ENCODE measurements at places on chromosomes 13 and 19.

- no peak for DNase-seq
Measured at GRCh38 chr13:101146101-101146898, 270.0 kb downstream of the NALCN start.

DNA sequence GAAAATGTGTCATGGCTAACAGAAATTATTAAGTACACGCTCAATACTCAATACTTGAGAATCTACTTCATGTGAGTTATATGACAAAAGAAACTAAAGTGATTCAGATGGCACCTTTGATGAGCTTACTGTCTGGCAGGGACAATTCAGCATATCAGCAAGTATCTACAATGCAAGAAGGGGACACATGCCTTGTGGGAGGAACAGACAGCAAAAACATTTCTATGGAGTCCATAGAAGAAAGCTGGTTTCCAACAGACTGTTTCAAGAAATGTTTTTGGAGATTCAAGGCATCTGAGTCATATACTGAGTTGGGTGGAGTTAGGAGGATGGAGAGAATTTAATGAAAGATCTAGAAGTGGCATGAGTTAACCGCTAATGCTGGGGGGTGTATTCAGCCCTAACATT is 54.7 kb downstream of the MBNL2 start:
- DNase-seq = no peak

DNA sequence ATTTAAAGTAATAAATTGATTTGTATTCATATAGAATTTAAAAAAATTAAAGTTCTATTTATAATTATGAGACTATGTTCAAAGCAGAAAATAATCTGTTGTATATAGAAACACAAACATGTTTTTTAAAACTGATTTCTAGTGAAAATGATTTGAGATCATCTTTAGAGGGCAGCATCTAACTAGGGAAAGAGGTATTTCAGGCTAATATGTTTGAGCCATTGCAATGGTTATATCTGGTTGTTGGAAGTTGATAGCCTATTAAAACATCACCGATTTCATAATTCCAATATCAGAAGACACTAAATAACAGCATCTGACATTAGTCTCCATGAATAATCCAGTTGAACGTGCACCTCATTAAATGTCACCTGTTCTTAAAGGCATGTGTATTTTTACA is 79.8 kb upstream of the SLITRK6 start:
- no peak for DNase-seq

GRCh38 chr19:39409208-39410016 is 2.8 kb downstream of the ZFP36 start:
- peak; percentile 70 for DNase-seq

DNA sequence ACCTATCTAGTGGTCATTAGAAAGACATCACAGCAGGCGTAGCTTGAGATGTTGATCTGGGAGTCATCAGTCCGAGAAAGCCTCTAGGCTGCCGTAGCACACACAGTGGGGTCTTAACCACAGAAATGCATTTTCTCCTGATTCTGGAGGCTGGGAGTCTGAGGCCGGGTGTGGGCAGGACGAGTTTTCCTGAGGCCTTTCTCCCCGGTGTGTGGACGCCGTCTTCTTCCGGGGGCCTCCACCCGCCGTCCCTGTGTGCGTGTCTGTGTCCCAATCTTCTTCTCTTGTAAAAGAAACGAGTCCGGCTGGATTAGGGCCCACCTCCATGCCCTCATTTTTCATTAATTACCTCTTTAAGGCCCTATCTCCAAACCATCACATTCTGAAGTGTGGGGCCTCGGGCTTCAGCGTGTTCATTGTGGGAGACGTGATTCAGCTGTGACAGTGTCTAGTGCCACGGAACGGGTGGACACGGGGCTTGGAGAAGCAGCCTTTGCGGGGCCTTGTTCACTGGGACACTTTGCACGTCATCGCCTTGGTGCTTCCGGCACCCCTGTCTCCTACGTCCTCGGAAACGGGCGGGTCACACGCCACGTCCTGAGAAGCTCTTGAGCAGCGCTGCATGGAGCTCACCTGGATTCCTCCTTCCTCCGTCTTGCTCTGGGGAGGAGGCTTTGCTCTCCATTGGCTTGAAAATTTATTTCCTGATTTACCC is 208.9 kb upstream of the SOX1 start:
- no peak for DNase-seq

DNA sequence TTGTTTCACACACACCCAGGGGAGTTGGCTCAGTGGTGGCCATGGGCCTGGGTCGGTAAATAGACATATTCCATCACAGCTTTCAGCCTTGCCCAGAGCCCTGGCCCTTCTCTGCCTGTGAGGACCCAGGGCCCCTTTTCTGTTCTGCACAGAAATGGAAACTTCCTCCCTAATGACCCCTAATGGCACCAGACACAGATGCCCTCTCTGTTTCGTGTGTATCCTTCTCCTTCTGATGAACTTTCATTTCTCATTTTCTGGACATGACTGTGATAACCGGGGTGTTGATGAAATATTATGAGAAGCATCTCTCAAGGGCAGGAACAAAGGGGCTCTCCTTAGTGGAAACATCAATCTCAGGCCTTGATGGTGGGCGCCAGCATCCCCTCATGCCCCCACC is 12.8 kb downstream of the LILRA1 start:
- no peak for DNase-seq

- no peak for DNase-seq
Measured at GRCh38 chr13:112767506-112768471, 78.0 kb downstream of the ATP11A start.

- peak; percentile 88 for DNase-seq
Measured at GRCh38 chr19:6737873-6738786, 750 bp upstream of the GPR108 start.

- no peak for DNase-seq
Measured at GRCh38 chr19:35306473-35307246, 14.7 kb downstream of the MAG start.

DNA sequence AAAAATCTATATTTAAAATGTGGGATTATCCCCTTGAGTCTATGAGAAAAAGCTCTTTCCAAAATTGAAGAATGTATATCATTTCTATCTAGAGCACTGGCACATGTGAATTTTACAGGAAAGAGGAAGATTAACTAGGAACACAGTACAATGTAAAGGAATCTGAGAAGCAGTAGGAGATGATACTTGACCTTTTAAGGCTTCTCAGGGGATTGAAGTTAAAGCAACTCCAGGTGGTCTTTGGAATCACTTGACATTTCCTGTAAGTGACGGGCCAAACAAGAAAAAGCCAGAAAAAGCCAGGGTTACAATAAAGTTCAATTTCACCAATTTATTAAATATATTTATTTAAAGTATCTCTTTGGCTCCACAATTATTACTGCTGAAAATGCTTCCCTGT is 1373.9 kb downstream of the OLFM4 start:
- no peak for DNase-seq

DNA sequence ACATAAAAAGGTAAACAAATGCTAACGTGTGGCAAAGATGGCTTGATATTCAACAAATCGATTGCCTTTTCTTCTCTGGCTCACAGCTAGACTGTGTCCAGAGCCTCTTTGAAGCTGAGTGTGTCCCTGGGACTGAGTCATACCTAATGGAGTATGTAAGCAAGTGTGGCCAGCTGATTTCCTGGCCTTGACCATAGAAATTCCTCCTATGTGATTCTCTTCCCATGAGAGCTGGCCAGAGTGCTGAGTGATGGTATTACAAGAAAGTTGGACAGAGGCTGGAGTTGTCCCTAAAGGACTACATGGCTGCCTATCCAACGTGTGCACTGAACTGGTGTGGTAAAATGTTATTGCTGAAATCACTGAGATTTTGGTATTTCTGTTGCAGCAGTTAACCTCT is 320.1 kb upstream of the SLC10A2 start:
- peak; percentile 45 for DNase-seq

DNA sequence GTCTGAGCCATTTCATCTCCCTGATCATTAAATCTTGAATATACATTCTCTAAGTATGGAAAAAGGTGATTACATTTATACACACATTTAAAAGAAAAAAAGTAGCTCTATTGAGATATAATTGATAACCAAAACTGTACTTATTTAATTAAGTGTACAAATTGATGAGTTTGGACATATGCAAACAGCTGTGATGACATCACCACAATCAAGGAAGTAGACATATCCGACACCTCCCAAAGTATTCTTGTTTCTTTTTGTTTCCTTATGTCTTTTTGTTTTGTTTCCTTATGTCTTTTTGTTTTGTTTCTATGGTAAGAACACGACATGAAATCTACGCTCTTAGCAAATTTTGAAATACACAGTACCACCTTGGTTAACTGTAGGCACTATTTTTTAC is 1393.9 kb upstream of the MIR17HG start:
- no peak for DNase-seq

GRCh38 chr13:99353246-99353600 is 46.0 kb upstream of the GPR183 start:
- no peak for DNase-seq

DNA sequence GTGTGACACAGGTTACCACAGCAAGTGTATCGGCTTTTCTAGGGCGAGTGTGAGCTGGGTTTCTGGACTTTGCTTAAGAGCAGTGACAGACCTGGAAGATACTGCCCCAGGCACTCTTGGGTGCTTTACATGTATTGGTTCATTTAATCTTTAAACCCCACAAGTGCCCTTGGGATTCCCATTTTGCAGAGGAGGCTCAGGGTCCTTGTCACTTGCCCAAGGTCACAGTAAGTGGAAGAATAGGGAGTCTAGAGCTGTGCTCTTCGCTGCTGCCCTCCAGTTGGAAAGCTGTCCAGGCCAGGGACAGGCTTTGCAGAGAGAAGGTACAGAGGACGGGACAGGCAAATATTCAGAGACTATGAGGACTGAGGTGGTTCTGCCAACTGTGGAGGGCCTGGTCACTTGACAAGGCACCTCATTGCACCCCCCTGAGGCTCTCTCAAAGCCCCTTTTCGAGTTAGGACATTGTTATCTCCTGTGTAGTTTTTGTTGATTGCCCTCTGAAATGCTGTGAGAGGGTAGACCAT is 42.4 kb downstream of the BBC3 start:
- no peak for DNase-seq

DNA sequence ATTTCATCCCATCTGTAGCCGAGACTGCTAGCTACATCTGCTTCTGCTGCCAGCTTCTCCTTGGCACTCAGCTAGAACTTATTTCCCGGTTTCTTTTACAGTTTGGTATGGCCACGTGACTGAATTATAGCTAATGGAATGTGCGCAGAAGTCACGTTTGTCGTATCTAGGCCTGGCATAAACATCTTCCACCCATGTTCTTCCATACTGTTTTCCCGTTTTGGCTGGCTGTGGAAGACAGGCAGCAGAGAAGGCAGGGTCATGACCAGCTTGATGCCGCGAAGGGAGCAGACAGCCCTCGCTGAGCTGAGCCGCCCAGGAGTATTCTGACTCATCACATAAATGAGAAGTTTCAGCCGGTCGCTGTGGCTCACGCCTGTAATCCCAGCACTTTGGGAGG is 186.7 kb downstream of the RFC3 start:
- DNase-seq = no peak

- DNase-seq = peak; percentile 41
Measured at GRCh38 chr13:61727767-61728166, 312.1 kb upstream of the PCDH20 start.

DNA sequence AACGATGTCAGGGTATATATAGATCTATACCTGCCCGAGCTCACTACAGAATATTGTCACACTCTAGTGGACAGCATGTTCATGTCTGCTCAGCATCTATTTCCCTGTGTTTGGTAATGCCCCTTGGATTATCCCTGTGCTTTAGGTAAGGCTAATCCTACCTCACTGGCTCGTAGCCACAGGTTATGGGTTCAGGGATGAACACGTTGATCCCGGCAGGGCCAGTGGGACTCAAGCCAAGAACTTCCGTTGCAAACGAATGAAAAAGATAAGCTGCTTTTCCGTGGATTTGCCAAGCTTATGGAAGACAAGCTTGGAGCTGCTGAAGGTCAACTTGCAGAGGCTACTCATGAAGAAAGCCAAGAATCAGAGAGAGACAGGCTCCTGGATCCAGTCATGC is 400.0 kb upstream of the TSHZ3 start:
- no peak for DNase-seq

DNA sequence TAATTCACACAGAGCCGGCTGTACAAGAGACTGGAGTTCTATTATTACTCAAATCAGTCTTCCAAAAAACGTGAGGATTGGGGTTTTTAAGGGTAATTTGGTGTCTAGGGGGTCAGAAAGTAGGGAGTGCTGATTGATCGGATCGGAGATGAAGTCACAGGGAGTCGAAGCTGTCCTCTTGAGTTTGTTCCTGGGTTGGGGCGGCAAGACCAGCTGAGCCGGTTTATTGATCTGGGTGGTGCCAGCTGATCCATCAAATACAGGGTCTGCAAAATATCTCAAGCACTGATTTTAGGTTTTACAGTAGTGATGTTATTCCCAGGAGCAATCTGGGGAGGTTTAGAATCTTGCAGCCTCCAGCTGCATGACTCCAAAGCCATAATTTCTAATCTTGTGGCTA is 262.7 kb downstream of the KCNRG start:
- DNase-seq = no peak

GRCh38 chr19:43616306-43616705 is 3.1 kb downstream of the ZNF428 start:
- no peak for DNase-seq

GRCh38 chr19:29288256-29288655 is 75.3 kb upstream of the UQCRFS1 start:
- DNase-seq = no peak

DNA sequence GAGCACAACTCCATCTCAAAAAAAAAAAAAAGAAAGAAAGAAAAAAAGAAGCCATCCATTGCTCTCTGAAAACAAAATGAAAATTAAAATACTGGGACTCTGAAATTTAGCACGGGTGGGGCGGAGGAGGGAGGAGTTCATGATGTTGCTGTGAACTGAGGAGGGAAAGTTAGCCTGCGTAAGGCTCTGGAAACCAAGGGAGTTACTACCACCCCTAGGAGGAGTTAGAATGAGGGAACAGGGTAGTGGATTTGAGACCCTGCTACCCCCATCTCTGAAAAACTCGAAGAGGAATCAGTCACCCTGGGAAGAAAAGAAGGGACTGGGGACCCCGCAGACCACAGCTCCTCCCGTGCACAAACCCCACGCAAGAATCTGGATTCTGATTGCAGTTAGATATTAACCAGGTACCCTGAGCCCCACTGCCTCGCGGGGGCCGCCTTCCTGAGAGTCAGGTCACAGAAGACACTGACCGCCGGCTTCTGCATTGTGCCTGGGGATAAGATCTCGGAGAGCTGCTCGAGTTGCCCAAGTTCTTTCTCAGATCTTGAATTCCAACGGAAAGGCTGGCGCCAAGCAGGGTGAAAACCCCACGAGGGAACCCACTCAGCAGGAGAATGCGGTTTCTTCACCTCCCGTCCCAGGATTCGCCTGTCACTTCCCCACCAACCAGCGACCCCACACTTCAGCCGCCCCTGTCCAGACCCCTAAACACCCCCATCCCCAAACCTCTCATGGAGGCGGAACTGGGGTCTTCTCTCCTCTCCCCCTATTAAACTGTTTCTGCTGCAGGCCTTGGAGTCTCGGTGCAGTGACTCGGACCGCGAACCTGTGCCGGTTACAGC is 870 bp downstream of the ZNF442 start:
- DNase-seq = peak; percentile 24

- no peak for DNase-seq
Measured at GRCh38 chr13:44379885-44380284, 6.3 kb downstream of the SERP2 start.
